ENCODE measurements at places on chromosomes 11 and 22.

GRCh38 chr11:44618561-44619425 is 53.3 kb downstream of the CD82 start:
- DNase-seq = no peak

DNA sequence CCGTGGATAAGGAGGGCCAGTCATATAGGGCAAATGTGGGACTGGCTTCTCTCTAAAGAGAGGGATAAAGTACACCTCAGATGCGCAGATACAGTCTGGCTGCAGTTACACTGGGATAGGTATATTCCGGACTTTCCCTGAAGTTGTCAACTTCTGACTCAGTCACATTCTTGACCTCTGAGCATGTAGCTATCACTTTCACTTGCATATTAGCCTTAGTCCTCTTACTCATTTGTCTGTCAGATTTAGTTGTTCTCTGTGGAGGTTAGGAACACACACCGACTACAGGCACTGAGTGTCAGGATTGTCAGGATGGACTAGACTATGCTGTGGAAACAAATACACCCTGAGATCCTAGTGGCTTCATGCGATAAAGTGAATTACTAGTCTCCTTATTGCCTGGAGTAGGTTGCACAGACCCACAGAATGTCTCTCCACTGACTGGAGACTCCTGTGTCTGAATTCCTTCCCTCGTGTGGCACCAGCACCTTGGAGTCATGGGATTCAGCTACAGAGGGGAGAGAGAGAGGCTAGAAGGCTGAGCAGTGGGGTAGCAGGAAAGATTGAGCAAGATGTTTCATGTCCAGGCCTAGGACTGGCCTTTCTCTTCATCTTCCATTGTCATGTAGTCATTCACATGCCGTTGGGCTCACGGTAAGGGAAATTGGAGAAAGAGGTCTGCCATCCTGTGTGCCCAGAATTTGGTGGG is 654.3 kb downstream of the NTM start:
- peak; percentile 88 for DNase-seq

DNA sequence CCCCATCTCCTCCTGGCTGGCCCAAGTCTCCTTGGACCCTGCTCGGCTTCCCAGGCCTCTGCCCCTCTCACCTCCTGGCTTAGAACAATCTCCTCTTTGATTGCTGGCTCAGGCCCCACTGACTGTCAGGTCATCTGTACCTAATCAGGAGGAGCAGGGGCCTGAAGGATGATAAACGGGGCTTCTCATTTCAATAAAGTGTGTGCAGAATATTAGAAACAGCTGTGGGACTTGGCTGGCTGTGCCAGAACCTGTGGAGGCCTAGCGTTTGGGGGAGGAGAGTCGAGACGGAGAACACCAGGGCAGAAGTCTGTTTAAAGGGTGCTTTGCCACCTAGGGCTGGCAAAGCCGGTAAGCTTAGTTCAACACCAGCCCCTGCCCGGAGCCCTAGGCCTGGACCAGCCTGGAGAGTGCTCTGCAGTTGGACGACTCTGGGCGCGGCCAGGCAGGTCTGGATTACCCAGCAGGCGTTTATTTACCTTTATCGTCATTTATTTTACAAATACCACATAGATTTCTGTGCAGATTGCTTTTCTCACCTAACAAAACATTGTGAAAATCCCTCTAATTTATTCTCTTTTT is 10.1 kb upstream of the VSIG10L2 start:
- DNase-seq = peak; percentile 58

GRCh38 chr22:46171940-46172339 is 21.6 kb downstream of the PPARA start:
- DNase-seq = peak; percentile 88

- DNase-seq = no peak
Observed at GRCh38 chr11:64241491-64242374, 838 bp downstream of the FKBP2 start.

- DNase-seq = peak; percentile 87
Observed at GRCh38 chr22:37330200-37331033, 48.1 kb downstream of the CYTH4 start.

DNA sequence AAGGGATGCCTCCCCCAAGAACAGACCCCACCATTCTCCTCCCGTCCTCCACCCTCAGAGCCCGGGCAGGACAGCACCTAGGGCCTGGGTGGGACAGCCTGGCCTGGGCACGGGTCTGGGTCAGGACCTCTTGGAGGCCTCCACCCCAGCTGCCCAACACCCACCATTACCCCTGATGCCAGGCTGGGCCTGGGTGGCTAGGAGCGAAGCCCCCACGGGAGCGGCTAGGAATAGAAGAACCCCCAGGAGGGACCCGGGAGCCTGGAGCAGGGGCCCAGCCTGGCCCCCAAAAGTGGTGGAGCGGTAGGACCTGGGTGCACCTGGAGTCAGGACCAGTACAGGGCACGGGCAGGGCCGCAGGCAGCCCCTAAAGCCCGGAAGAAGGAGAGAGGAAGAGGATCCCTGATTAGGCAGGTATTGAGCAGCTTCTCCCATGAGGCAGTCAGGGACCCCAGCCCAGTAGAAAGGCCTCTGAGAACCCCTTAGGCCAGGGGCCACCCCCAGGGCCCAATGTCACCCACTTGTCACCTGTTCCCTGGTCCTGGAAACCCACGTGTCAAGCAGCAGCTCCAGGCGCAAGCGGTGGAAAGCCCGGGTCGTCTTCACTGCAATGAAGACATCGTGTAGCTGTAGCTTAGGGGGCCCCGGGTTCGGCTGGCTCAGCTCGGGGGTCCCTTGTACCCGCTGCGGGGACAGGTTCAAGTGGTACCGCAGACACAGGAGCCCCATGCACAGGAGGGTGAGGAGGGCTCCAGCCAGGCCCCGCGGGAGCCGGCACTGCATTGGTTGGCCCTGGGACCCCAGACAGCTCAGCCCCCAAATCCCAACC is 575 bp downstream of the MFNG start:
- no peak for DNase-seq

- DNase-seq = no peak
Observed at GRCh38 chr22:44125421-44125820, 55.3 kb upstream of the PARVG start.

DNA sequence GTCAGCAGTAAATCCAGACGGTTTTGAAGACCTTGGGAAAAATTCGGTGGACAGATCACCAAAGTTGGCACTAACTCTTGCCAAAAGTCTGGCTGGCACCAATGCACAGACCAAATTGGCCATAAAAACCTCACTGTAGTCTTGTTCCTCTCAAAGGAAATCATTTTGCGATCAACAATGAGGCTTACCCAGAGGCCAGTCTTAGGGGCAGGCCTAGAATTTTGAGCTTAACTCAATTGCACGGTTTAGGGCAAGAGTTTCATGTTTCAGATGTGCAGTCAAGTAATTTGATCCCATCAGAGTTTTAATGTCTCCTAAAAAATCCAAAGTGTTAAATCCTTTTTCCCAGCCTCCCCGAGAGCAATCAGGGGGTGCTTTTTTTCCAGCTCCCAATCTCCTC is 19.0 kb downstream of the MPPED2 start:
- DNase-seq = no peak

DNA sequence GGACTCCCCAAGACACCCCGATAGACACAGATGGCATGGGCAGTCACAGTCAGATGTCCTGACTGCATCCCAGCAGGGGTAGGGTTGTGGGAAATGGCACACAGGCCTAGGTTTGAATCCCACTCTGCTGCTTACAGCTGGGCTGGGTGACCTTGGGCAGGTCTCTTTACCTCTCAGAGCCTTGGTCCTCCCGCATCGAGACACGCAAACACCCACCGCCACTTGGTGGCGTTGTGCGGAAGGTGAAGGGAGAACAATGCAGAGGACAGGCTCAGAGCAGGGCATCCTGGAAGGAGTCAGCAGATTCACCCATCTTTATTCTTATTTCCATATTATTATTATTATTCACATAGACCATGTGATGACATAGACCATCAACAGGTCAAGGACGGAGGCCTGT is 140.5 kb downstream of the MIAT start:
- peak; percentile 34 for DNase-seq

- peak; percentile 48 for DNase-seq
Observed at GRCh38 chr11:26860091-26860780, 133.7 kb upstream of the FIBIN start.

DNA sequence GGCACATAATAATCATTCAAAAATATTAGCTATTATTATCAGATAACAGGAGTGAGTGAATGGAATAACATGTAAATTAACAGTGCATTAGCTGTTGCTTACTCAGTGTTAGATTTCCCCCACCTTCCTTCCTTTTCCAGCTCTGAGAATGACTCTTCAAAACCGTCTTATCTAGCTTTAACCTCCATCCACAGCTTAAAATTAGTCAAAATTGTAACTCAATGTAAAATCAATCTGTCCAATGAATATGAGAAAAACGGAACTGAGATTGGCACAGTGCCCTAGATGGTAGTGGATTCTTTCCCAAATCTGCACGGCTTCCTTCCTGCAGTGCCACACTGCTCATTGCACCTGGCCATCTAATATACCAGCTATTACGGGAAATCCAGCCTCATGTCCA is 156.8 kb upstream of the BDNF start:
- no peak for DNase-seq

DNA sequence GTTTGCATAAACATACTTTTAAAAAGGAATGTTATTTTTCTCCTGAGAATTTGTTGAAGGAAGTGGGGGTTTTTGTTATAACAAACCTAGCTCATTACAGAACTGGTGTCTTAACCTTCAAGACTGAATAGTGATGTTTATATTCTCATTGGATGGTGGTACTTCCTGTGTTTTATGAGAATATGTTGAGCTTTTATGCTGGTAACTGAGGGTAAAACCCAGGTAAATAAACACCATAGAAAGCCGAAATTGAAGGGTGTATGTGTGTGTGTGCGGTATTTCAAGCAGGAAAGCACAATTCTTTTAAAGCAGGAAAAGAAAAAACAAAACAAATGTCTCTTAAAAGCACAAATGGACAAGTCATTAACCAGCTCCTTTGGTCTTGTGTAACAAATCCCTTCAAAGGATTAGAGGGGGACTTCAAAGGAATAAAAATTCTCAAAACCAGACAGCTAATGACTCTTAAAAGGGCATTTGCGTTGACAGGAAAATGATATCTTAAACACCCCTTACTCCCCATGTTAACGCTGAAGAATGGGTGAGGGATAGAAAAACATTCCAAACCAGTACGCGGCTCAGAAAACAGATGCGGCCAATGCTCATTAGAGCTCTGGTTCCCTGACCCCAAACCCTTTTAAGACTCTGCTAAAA is 23.8 kb downstream of the LMO2 start:
- no peak for DNase-seq

GRCh38 chr22:44419429-44419828 is 78.6 kb downstream of the RTL6 start:
- DNase-seq = peak; percentile 33

GRCh38 chr11:93432247-93432646 is 101.7 kb downstream of the DEUP1 start:
- DNase-seq = no peak

DNA sequence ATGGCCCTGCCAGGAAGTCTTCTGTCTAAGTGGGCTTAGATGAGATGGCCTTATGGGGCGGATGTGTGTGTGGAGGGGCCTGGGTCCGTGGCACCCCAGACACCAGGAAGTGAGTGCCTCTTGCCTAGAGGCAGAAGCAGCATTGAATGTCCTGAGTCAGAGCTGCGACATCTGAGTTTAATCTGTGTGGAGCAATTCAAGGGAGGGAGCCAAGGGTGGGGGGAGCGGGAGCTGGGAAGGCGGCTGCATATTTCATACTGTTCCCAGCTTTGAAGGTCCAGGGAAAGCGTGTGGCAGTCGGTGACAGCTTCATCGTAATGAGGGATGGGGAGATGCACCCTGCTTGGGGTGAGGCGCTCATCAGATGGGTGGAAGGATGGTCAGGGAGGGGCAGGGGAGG is 73.5 kb upstream of the THY1 start:
- DNase-seq = peak; percentile 82

DNA sequence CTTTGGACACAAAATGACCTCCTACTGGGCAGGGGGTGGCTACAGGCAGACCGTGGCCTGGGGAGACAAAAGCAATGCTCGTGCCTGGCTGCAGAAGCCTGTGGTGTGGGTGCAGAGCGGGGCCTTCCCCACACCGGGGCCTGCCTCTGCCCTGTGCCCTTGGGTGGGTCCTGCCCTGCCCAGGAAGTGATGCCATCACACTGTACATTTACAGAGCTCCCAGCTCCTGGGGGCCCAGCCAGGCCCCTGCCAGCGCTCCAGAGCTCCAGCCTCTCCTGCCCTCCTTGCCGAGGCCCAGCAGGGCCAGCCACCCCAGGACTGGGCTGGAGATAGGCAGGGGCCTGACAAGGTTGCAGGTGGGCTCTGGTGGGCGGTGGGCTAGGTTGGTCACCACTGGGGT is 40.1 kb downstream of the MUC5B start:
- no peak for DNase-seq

- peak; percentile 76 for DNase-seq
Observed at GRCh38 chr11:128790196-128790595, 76.9 kb downstream of the KCNJ1 start.

DNA sequence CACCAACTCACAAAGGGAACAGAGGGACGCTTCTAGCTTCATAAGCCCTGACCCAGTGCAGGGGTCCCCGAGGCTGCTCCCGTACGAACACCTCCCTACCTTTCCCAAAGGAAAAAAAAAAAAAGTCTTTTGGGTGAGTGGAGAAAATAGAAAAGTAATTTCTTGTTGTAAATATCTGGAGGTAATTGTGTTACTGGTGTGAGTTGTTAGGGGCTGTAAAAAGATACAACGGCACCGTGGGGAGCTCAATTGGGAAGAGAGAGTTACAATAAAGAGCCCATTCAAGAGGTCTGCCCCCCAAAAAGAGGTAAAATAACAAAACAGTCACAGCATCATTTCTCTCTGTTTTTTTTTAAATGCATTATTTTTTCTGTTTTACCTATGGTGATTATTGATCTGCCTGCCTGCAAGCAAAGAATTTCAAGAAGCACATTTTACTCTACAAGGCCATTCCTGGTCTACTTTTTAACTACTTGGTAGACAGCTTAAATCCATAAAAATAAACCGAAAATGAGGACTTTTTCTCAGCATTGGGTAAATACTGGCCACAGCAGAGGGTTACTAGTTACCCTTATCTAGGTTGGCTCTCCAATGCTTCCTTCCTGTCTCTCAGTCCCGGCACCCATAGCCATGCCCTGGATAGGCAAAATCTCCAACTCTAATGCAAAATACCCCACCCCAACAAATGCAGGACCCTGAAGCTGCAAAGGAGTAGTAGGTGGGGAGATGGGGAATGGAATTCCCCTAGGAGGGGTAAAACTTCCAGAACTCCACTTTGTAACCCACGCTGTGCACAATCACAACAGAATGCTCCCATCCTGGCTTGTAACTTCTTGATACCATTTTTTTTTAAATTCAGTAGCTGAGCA is 3.1 kb downstream of the PAX6 start:
- DNase-seq = no peak

- DNase-seq = no peak
Observed at GRCh38 chr22:50684501-50684900, 11.9 kb downstream of the SHANK3 start.

- DNase-seq = no peak
Observed at GRCh38 chr11:60310407-60310998, 16.6 kb upstream of the MS4A6E start.

DNA sequence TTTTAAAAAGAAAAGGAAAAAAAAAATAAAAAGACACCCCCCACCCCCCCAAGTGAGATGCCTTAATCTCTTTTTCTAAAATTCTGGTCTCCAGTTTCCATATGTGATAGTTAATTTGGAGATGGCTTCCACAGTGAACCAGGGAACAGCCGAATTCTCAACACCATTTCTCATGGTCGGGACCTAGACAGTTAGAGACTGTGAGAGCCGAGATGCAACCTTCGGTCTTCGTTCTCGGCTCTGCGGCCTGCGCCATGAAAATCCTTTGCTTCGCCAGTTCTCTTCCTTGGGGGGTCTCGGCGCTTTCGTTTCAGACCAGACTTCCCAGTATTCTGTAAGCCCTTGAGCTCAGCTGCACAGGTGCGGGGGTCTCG is 723 bp downstream of the CACNG2 start:
- DNase-seq = no peak

- no peak for DNase-seq
Observed at GRCh38 chr11:78255919-78256318, 67.2 kb downstream of the USP35 start.

Data from fibroblast of skin of right biceps (primary cell).